ENCODE measurements at places on chromosomes 1 and 21. TPM values are rescaled to one million over a fixed set of nuclear protein-coding genes. Genes with fewer than 3 reads are reported as not detected.

Gene PTPRC
- 987 TPM for total RNA-seq

Gene RGSL1
- total RNA-seq = not detected

Gene RPS8
- total RNA-seq = 2,728 TPM

DNA sequence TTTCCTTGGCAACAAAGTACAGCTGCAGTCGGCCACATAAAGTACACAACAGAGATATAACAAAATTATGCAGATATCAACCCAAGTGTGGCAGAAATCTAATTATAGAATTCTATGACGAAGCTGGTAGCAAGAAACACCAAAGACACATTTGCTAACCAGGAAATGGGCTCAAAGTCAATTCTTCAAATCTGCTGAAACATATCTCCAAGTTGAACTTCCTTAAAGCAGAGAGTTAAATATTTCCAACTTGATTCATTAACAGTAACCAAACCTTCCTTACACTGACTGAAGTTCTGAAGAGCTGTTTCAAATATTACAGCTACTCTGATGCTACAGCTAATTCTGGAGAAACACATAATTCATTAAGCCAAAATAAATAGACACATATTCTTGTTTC, 67.6 kb upstream of the SDC3 start:
- peaks cover 26% of the 10 kb centered on the region for H3K36me3 ChIP-seq
- DNase-seq = no peak
- no peak overlapping the region for H3K4me3 ChIP-seq
- H3K4me1 ChIP-seq = peaks cover 5% of the 10 kb centered on the region

Gene SAMSN1
- 59.5 TPM for total RNA-seq

Gene CCDC185
- total RNA-seq = not detected

Gene CCDC30
- 7.1 TPM for total RNA-seq

GRCh38 chr1:111334169-111334568, 43.5 kb downstream of the CHIA start:
- no peak overlapping the region for H3K4me3 ChIP-seq
- no peaks in the 10 kb centered on the region for H3K27me3 ChIP-seq
- peaks cover 7% of the 10 kb centered on the region for H3K4me1 ChIP-seq
- DNase-seq = peak; percentile 69

DNA sequence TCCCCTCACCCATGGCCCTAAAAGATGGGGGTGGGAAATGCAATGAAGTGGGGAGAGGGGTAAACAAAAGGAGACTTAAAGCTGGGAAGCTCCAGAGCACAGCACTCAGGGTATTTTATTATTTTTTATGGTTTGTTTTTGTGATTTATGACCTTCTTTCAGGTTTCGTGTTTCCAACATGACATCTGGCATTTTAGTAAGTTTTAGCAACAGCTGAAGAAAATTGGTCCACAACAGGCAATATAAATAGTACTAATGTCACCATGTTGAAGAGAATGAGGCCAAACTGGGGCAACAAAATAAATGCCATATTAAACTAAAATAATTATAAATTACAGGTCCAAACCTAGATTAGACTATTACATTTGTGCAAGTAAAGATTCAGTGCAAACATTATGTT, 56.3 kb downstream of the TBX15 start:
- H3K27ac ChIP-seq = no peak overlapping the region
- DNase-seq = no peak
- H3K36me3 ChIP-seq = no peaks in the 10 kb centered on the region
- no peaks in the 10 kb centered on the region for H3K4me1 ChIP-seq
